ENCODE measurements at places on chromosomes 7 and 10. TPM values are rescaled to one million over a fixed set of nuclear protein-coding genes. Genes with fewer than 3 reads are reported as not detected.

FBXO24 gene
- total RNA-seq, result 0.40 TPM

STAG3 gene
- total RNA-seq, result 2.1 TPM

LYZL1 gene
- total RNA-seq, result not detected

BLNK gene
- 4.8 TPM for total RNA-seq

NAMPT gene
- 146 TPM for total RNA-seq

OR2A42 gene
- 0.10 TPM for total RNA-seq

HTRA1 gene
- total RNA-seq, result 166 TPM

CAV2 gene
- 40.6 TPM for total RNA-seq

EXOSC1 gene
- 47.9 TPM for total RNA-seq

C10orf95 gene
- not detected for total RNA-seq

DNA sequence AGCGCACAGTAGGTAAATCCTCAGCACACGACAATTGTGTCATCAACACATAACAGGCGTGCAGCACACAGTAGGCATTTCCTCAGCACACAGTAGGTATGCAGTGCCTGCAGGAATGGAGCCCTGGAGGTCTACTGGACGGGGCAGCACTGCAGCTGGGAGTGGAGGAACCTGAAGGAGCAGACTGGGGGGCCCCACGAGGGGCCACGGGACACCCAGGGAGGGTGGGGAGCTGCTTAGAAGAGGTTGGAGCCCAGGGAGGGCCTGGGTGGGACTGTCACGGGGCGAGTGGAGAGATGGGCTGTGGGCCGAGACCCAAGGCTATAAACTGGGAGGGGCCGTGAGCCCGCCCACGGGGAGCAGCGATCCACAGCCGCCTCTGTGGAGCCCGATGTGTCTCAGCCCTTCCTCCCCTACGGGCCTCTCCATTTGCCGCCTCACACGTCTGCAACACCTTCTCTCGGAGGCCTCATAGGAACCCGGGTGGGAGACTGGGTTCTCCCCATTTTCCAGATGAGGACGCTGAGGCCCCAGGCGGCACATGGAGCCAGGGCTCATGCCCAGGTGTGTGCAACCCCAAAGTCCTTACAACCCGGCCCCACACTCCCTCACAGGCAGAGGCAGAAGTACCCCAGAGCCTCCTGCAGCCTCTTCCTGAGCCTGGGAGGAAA lies 101.5 kb downstream of the MICALL2 start:
- no peak for DNase-seq

GRCh38 chr10:80090121-80090520 lies 11.7 kb downstream of the TMEM254 start:
- DNase-seq, result no peak

- no peak for DNase-seq
Measured at GRCh38 chr7:146922782-146923181, 806.2 kb downstream of the CNTNAP2 start.

GRCh38 chr7:54813398-54813797 lies 54.4 kb upstream of the SEC61G start:
- DNase-seq, result no peak

DNA sequence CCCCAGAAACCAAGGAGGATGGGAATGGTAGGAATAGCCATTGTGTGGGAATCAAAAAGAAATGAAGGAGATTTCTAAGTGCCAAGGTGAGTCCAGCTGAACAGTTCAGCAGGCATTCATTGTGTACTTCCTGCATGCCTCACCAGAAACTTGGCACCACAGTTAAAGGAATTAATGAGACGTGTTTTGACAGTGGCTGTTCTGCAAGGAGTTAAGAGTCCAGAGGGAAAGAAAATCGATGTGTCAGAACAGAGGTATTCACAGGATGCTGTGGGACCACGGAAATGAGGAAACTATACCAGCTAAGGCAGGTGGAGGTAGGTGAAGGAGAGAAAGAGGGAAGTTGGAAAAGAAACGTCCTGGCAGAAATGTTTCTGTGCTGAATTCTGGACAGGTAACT lies 78.1 kb downstream of the PRKCQ start:
- DNase-seq, result no peak

DNA sequence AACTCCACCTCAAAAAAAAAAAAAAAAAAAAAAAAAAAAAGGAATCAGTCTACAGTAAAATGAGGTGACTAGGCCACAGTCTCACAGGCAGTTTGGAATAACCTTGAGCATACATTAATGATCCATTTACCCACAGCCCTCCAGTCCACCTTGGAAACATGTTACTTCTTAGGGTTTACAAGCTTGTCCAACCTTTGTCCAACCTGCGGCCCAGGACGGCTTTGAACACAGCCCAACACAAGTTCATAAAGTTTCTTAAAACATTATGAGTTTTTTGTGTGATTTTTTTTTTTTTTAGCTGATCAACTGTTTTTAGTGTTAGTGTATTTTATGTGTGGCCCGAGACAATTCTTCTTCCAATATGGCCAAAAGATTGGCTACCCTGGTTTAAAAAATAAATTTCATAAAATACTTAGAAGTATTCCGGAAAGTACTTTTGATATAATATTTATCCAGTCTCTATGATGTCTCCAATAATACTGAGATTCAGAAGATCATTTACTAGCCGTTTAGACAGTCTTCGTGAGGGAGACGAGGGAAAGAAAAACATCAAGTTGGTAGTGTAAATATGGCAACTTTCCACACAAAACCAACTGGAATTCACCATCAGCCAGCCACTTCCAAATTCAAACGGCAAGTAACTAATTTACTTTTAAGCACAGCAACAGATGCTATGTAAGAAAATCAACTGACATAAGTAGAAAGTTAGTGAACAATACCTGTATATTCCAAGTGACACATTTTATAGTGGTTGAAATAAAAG lies 9.9 kb downstream of the BAZ1B start:
- no peak for DNase-seq

- no peak for DNase-seq
Measured at GRCh38 chr10:25578061-25578460, 356.0 kb upstream of the MYO3A start.

DNA sequence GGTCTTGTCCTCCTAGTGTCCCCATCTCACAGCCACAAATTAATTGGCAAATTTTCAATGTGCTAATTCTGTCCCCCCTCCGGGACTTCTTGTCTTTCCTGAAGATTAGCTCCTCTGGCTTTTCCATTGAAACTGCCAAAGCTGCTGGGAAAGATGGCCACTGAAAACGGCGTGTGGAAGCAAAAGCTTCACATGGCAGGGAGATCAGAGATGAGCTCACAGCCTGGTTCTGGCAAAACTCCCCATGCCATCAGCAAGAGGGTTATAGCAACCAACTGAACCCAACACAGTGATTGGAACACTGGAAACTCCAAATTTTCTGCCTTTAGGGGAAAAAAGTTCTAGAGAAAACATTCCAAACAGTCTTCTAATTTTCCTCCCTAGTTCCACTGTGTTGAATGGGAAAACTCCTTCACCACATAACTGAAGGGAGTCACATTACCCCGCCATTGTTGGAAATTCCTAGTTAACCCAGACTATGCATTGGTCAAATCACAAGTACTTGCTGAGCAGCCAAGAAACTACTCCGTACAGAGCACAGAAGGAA lies 37.0 kb downstream of the NRAP start:
- DNase-seq, result no peak

DNA sequence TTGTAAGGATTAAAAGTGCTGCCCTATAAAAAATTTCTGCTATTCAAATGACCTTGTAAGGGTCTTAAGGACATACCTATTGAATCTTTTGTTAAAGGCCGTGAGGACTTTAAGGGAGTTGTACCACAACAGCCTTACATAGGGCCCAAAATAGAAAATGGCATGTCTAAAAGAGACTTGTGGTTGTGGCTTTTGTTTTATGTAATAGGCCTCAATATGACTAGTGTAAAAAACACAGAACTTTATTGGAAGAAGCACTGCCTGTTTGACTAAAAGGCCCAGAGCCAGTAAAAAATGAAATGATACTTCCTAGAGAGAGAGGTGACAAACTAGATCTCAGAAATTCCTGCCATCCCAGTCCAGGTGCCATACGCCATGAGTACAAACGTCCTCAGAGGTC lies 286.6 kb downstream of the SEMA3D start:
- no peak for DNase-seq

- no peak for DNase-seq
Measured at GRCh38 chr7:75916685-75917634, 2.0 kb downstream of the POR start.

- DNase-seq, result no peak
Measured at GRCh38 chr10:75427951-75428350, 3.5 kb upstream of the LRMDA start.

GRCh38 chr10:53547364-53547763 lies 774.8 kb upstream of the MBL2 start:
- DNase-seq, result no peak

DNA sequence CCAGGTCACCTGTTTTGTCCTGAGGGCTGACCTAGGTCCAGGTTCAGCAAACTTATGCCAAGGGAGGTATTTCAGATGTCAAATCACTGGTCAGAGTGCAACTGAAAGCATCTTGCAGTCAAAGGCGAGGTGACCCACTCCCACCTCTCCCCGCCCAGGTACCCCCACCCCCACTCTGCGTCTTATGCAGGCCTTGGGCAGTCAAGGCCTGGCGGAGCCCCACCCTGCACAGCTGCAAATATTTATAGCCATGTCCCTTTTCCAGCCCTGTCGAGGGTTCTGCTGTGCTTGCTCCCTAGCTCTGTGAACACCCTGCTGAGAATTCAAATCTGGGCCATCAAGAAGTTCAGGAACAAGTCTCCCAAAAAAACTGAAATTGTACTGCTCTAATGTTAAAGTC lies 40.6 kb upstream of the BMPR1A start:
- no peak for DNase-seq

DNA sequence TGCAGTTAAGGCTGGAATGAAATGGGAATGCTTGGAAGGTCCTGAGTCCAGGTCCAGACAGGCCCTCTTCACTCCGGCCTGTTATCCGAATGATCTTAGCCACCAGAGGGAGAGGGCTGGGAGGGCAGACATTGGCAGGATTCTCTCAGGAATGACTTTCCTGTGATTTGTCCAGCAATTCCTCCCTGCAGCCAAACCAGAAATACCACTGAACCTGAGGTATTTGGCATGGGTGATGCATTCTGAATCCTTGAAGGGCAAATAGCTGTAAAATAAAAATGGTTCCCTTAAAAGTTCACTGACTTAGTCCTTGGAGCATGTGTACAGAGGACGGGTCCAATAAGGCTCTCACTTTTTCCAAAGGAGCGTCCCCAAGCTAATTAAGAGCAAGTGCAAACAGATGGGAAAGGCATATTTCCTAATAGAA lies 77.5 kb upstream of the HABP2 start:
- DNase-seq, result no peak

GRCh38 chr7:123999703-124000102 lies 33.2 kb downstream of the TMEM229A start:
- DNase-seq, result no peak

DNA sequence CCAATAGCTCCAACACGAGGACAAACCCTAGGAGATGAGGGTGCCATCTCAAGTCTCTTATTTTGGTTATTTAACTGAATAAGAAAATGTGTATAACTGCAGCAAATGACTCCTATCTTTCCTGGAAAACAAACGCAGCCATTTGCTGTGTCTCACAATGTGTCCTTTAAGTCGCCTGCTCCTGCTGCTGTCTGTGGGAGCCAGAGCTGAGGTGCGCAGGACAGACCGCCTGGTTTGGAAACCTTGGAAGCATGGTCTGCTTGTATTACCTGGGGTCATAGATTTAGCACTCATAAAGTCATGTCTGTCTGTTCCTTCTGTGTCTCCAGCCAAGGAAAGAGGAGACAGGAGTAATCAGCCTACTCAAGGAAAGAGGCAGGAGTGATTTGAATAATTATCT lies 760.2 kb downstream of the GRID1 start:
- DNase-seq, result no peak

DNA sequence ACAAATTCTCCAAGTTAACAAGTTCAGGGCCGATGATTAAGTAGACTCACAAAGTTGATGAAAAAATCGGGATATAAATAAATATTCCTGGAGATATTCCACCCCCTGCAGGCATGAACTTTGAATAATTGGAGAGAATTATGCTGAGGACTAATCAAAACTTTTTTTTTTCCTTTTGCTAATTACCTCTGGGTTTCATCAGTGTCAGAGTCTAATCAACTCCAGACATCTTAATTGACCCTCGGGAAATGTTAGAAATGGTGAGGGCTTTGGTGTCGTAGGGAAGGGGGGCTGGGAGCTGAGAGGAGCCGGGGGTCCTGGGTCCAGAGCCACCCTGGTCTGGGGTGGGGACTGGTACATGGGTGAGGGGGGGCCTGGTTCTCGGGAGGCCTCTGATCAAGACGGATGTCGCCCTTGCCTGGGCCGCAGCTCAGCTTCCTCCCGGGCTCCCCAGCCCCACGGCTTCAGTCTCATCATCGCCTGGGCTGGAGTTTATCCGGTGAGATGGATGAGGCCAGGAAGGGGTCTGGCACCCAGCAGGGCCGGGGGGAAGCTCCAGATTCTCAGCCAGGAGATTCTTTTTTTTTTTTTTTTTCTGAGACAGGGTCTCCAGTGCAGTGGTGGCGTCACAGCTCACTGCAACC lies 30.4 kb upstream of the ELFN1 start:
- no peak for DNase-seq

DNA sequence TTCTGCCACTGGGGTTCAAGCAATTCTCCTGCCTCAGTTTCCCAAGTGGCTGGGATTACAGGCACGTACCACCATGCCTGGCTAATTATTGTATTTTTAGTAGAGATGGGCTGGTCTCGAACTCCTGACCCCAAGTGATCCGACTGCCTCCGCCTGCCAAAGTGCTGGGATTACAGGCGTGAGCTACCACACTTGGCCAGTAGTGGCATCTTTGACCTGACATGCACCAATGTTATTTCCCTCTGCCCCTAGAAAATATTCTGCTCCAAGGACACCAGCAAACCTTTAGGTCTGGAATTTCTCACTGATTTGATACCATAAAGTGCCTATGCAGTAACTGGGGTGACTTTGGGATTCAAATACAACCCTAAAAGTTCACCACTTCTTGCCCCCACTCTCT lies 179.4 kb downstream of the ARID5B start:
- DNase-seq, result no peak

- DNase-seq, result no peak
Measured at GRCh38 chr10:35852721-35853120, 210.6 kb upstream of the FZD8 start.

DNA sequence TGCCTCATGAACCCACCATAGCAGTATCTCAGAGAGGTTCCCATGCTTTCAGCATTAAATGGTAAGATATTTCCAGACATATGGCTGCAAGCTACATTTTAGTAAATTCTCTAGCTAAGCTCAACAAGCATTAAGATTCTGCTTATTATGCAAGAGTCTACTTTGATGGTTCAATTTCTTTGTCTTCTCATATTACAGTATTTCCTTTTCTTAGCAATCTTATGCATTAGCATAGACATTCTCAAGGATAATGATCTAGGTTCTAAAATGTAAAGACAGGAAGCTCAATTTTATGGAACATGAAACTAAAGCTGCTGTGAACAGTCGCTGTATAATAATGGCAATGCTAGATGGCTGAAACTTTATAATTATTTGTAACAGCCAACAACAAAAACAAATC lies 39.2 kb downstream of the MEOX2 start:
- no peak for DNase-seq

All from spinal cord (tissue), 10 donors.